ENCODE measurements at places on chromosomes 6 and 20. TPM values are rescaled to one million over a fixed set of nuclear protein-coding genes. Genes with fewer than 3 reads are reported as not detected.

The ZKSCAN4 gene
- total RNA-seq, result 5.7 TPM

The SLC26A8 gene
- 0.26 TPM for total RNA-seq

The C6orf141 gene
- total RNA-seq, result 0.25 TPM

The OXT gene
- total RNA-seq, result not detected

The DDX43 gene
- total RNA-seq, result 0.68 TPM

The SPATS1 gene
- not detected for total RNA-seq

The ADGRF1 gene
- not detected for total RNA-seq

The PHF1 gene
- 21.9 TPM for total RNA-seq

The LCA5 gene
- 3.7 TPM for total RNA-seq

The CGAS gene
- 4.4 TPM for total RNA-seq

The NKX2-2 gene
- total RNA-seq, result not detected

The F13A1 gene
- total RNA-seq, result not detected

The POLR1C gene
- total RNA-seq, result 26.4 TPM

The ARMH2 gene
- total RNA-seq, result not detected

The HLA-DQA1 gene
- 0.40 TPM for total RNA-seq

The TFEB gene
- total RNA-seq, result 3.4 TPM

The SLC17A2 gene
- not detected for total RNA-seq

The KCNQ5 gene
- total RNA-seq, result 6.7 TPM

The CD2AP gene
- 34.1 TPM for total RNA-seq

The GCLC gene
- 15.7 TPM for total RNA-seq

The MAFB gene
- 0.99 TPM for total RNA-seq

The TMEM170B gene
- total RNA-seq, result 1.9 TPM

The PTGIS gene
- total RNA-seq, result 321 TPM

The MYMX gene
- total RNA-seq, result not detected

The STK35 gene
- total RNA-seq, result 11.6 TPM

The EPHA7 gene
- total RNA-seq, result under 0.01 TPM

The CFAP206 gene
- 0.31 TPM for total RNA-seq

The ROS1 gene
- not detected for total RNA-seq

The CALHM4 gene
- total RNA-seq, result not detected

The LGSN gene
- total RNA-seq, result 0.12 TPM

The DNAAF9 gene
- total RNA-seq, result 8.2 TPM

The NR2E1 gene
- not detected for total RNA-seq

The TMEM244 gene
- total RNA-seq, result not detected

The LAMA2 gene
- total RNA-seq, result 109 TPM

The KCNK5 gene
- total RNA-seq, result 0.06 TPM

The SYCP2L gene
- total RNA-seq, result not detected

The SMIM28 gene
- total RNA-seq, result not detected

The GSTA3 gene
- total RNA-seq, result 0.19 TPM

The NMBR gene
- 0.12 TPM for total RNA-seq

The SPATA25 gene
- total RNA-seq, result 1.4 TPM

The MYLK2 gene
- 0.13 TPM for total RNA-seq

The SPATA2 gene
- 1.2 TPM for total RNA-seq

The PEX7 gene
- total RNA-seq, result 11.1 TPM

The LAMA5 gene
- 157 TPM for total RNA-seq

The GRM1 gene
- 0.13 TPM for total RNA-seq

The NKAIN2 gene
- total RNA-seq, result not detected

The GSS gene
- 64.9 TPM for total RNA-seq

The SLA2 gene
- not detected for total RNA-seq

The LZTS3 gene
- 2.5 TPM for total RNA-seq

The CCN5 gene
- 0.93 TPM for total RNA-seq

The BCLAF1 gene
- total RNA-seq, result 130 TPM

The DSP gene
- 0.25 TPM for total RNA-seq

The ACSS1 gene
- 2.0 TPM for total RNA-seq

The TNFRSF6B gene
- total RNA-seq, result 4.5 TPM

The TOX2 gene
- 0.25 TPM for total RNA-seq

The PSMB8 gene
- 65.9 TPM for total RNA-seq

The HIVEP2 gene
- total RNA-seq, result 23.9 TPM

The OTOR gene
- total RNA-seq, result not detected

The MANEA gene
- 15.9 TPM for total RNA-seq

The C4A gene
- total RNA-seq, result 5.8 TPM
